ENCODE measurements at places on chromosomes 5 and 9.

- no peak for DNase-seq
These were observed 43.3 kb upstream of the ALDH1A1 start for GRCh38 chr9:72996114-72996513.

GRCh38 chr5:14443671-14444093 is 137.9 kb upstream of the OTULINL start:
- no peak for DNase-seq

DNA sequence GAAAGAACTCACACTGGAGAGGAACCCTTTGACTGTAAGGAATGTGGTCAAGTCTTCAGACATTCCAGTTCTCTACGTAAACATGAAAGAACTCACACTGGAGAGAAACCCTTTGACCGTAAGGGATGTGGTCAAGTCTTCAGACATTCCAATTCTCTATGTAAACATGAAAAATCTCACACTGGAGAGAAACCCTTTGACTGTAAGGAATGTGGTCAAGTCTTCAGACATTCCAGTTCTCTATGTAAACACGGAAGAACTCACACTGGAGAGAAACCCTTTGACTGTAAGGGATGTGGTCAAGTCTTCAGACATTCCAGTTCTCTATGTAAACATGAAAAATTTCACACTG is 32.6 kb downstream of the MAPK9 start:
- DNase-seq, result no peak

DNA sequence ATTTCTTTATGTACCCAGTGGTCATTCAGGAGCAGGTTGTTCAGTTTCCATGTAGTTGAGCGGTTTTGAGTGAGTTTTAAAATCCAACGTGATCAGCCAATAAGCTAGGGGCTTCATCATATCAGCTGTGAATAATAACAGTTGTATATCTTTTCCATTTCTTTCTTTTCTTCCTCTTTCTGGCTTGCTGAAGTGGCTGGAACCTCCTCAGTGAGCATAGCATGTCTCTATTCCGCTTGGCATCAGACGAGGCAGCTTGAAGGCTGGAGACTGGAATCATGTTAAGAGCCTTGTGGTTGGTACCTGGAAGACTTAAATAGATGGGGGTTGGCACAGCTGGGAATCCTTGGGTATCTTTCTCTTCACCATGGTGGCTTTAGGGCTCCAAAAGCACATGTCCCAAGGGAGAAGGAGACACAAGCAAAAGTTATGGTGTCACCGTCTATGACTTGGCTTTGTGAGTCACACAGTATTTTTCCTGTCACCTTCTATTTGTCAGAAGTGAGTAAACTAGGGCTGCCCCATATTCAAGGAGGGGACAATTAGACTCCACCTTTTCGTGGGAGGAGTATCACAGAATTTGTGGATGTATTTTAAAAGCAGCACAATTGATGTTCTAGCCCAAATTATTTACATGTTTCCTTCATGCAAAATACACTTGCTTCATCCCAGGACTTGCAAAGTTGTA is 38.0 kb upstream of the RETREG1 start:
- peak; percentile 18 for DNase-seq

DNA sequence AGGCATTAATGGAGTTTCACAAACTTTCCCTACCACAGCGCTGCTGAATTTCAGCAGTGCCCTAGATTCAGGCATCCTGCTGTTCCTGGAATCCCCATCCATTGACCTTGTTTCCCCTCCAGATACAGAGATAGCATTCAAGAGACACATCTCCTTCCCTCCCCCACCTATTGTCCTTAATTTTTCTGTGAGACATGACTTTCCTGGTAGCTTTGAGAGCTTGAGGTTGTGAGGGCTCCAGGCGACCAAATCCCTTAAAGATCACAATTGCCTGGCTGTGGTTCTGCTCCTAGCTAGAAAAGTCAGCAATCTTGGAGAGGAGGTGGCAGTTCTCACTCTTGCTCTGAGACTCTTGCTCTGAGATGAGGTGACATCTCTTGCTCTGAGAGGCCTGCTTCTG is 48.0 kb downstream of the PRR16 start:
- DNase-seq, result no peak

GRCh38 chr5:172637740-172638139 is 3.3 kb upstream of the NEURL1B start:
- no peak for DNase-seq

DNA sequence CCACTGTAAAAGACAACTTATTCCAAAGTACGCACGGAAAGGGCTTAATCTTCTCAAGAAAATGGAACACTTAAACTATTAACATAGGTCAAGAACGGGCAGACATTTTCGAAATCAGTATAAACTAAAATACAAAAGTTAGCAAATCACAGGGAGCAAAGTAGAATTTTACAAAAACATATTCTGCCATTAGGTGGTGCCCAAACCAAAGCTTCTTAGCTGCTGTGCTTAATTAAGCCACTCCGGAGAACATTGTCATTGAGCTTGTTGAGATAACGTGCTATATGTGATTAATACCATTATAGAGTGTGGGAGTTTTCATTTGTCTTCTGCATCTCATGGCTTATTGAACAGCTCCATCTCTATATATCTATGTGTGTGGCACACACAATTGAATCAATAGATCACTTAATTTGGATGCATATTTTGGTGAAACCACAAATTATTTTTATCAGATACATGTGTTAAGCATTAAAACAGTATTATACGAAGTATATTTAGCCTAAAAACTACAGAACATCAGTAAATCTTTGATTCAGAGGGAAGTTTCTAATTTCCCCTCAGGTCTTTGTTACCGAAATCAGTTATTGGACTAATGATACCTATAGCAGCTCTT is 23.4 kb downstream of the UBLCP1 start:
- DNase-seq, result peak; percentile 71

GRCh38 chr5:172140866-172141265 is 47.2 kb downstream of the STK10 start:
- no peak for DNase-seq

- no peak for DNase-seq
These were observed 11.7 kb downstream of the HSPA9 start for GRCh38 chr5:138563340-138564118.

- no peak for DNase-seq
These were observed 271.0 kb downstream of the FSTL4 start for GRCh38 chr5:133341296-133341695.

DNA sequence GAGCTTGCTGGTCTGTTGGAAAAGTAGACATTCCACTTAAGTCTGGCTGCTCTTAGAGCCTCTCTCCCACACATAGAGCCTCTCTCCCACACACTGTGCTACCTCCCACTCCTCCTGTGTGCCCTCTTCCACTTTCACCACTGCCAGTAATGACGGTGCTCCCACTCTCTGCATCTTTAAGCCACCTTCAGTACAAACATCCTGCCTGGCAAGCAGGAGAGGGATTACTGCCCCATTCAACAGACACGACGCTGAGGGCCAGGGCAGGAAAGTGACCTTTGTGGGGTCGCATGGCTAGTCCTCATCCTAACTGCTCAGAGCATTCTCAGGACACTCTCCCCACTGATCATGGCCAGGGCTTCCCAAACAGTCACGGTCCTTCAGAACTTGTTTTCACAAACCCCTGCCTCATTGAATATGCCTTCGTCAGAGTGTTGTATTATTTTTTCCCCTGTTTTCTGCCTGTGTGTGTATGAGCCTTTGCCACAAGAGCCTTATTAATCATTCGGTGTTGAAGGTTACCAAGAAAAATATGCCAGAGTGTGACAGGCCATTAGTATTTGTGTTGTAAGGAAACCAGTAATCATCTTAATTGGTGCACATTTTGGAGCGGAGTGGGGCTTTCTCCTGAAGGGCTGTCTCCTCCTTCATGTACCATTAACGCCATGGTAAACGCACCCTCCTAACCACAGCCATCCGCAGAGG is 87.1 kb upstream of the SAP30L start:
- peak; percentile 1 for DNase-seq

GRCh38 chr5:128284236-128284635 is 200.7 kb downstream of the SLC12A2 start:
- DNase-seq, result no peak

GRCh38 chr5:78550891-78551290 is 97.7 kb downstream of the LHFPL2 start:
- no peak for DNase-seq

GRCh38 chr5:150428978-150429377 is 16.3 kb upstream of the CD74 start:
- no peak for DNase-seq

GRCh38 chr5:147507480-147508126 is 2.3 kb downstream of the DPYSL3 start:
- DNase-seq, result no peak

DNA sequence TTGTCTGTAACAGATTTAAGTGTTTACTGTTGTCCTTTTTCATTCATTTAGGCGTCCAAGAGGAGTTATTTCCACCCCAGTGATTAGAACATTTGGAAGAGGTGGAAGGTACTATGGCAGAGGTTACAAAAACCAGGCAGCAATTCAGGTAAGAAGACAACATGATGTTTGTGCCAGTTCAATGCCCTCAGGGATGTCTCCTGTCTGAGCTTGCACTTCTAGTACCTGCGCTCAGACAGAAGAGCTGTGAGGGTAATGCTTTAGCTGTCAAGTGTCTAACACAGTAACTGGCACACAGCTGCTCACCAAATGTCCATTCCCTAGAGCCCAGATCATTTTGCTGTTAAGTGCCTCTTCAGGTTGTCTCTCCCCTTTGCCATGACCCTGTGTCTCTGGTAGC is 14.2 kb upstream of the PHF2 start:
- no peak for DNase-seq

DNA sequence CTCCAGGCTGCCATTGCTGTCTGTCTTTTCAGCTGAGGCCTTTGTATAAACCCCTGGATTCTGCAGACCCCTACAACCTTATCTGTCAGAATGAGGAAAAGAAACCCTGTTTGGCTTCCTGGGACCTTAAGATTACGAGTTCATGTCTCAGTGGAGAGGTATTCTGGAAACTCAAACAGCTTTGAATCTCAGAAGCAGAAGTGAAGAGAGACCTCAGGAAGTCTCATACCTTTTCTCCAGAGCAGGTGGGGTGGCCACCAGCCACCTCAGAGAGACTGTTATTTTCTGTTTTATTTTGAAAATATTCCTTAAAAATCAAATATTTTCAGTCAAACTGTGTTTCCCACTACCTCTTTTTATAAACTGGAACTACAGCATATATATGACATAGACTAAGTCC is 457.5 kb downstream of the TMEM232 start:
- DNase-seq, result no peak

- peak; percentile 45 for DNase-seq
These were observed 232.1 kb upstream of the PIK3R1 start for GRCh38 chr5:67983251-67984110.

GRCh38 chr5:43631182-43631910 is 28.4 kb downstream of the NNT start:
- DNase-seq, result peak; percentile 82

Data from NB4 (cell line).